ENCODE measurements at places on chromosomes 5 and 9.

DNA sequence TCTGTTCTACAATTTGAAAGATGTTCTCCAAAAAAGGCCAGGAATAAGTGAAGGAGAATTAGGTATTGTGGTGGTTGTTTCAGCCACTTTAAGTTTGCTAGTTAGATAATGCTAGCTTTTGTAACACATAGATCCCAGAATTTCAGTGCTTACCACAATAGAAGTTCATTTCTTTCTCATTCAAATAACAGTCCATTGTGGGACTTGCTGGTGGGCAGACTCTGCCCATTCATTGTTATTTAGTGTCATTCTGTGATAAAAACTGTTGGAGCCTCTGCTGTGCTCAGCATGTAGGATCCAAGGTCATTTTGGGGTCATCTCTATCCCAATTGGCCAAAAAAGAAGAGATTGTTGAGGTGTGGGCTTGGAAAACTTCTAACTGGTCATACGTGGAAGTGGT is 106.8 kb downstream of the CCDC192 start:
- DNase-seq, result no peak

GRCh38 chr9:7963026-7963425 is 163.4 kb upstream of the DMAC1 start:
- no peak for DNase-seq

GRCh38 chr5:118637947-118638670 is 350.2 kb downstream of the DTWD2 start:
- no peak for DNase-seq

DNA sequence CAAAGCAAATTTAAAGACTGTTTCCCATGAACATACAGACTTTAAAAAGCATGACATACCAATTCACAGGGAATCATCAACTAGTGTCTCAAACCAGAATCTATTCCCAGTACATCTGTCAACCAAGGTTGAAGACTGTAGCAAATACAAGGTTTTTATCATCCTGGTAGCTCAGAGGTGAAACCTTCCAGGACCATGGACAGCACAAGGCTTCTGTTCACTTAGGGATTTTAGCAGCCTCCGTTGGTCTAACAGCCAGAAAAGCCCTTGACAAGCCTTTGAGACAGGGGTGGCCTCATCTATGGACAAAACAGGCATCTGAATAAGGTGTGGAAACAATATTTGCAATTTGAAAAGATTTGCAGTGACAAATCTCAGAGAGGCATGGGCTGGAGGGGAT is 119.0 kb downstream of the TRIM32 start:
- DNase-seq, result no peak

DNA sequence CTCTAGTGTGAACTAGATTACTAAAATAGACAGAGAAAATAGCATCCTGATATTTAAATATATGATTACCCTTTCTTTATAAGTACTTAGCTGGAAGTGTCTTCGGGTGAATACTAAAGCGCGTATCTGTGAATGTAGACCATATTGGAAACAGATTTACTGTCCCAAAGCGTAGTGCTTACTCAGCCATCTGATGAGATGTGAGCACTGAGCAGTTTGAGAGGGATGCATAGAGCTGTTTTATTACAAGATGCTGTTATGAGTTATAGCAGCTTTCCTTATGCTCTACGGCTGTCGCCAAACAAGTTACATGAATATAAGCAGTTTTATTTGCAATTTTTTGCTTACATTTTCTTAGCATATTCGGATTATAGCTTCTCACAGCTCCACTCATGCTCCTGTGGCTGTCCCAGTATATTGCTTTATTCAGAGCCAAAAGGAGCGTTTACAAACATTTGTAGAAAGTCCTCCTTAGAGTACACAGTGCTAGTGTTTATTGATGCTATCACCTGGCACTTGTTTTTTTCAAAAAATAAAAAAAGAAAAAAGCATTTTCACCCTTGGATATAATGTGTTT is 981.4 kb upstream of the WWC1 start:
- no peak for DNase-seq

DNA sequence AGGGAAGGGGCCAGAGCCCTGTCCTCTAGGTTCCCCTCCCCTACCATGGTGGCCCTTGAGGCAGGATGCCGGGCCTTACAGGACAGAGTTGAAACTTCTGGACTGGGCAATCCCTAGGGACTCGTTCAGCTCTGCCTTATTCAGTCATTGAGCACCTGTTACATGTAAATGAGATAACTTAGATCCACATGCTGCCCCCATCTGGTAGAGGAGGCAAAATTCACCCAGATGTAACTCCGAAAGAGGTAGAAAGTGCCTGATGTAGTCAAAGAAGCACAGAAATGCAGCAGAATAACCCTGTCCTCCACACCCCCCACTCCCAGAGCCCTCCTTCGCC is 1.5 kb downstream of the GGTA1 start:
- peak; percentile 4 for DNase-seq

- no peak for DNase-seq
Observed at GRCh38 chr5:98492258-98492657, 281.2 kb upstream of the RGMB start.

- no peak for DNase-seq
Observed at GRCh38 chr5:97543166-97543565, 360.1 kb upstream of the RIOK2 start.

GRCh38 chr9:100575006-100575405 is 2.9 kb upstream of the CAVIN4 start:
- no peak for DNase-seq

DNA sequence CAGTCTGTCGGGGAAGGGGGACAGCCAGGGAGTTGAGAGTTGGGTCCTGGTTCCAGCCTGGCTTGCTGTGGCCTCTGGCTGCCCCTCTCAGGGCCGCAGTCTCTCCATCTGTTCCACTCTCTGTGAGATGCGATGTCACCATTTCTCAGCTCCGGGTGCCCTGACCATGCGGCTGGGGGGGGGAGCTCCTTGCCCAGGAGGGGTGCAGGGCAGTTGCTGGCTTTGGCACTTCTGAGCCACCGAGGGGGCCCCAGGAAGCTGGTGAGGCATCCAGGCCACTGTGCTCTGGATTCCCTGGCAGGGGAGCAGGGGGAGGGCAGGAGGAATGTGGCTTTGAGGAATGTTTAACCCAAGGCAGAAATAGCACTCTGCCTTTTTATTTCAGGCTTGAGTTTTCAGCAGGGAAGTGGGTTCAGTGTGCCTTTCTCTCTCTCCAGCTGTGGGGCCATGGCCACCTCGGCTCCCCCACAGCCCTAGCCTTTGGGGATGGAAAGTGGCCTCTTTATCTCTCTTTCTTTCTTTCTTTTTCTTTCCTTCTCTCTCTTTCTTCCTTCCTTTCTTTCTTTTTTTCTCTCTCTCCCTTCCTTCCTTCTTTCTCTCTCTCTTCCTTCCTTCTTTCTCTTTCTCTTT is 11.0 kb downstream of the NCS1 start:
- no peak for DNase-seq

- no peak for DNase-seq
Observed at GRCh38 chr9:98538626-98539031, 170.1 kb downstream of the GABBR2 start.

DNA sequence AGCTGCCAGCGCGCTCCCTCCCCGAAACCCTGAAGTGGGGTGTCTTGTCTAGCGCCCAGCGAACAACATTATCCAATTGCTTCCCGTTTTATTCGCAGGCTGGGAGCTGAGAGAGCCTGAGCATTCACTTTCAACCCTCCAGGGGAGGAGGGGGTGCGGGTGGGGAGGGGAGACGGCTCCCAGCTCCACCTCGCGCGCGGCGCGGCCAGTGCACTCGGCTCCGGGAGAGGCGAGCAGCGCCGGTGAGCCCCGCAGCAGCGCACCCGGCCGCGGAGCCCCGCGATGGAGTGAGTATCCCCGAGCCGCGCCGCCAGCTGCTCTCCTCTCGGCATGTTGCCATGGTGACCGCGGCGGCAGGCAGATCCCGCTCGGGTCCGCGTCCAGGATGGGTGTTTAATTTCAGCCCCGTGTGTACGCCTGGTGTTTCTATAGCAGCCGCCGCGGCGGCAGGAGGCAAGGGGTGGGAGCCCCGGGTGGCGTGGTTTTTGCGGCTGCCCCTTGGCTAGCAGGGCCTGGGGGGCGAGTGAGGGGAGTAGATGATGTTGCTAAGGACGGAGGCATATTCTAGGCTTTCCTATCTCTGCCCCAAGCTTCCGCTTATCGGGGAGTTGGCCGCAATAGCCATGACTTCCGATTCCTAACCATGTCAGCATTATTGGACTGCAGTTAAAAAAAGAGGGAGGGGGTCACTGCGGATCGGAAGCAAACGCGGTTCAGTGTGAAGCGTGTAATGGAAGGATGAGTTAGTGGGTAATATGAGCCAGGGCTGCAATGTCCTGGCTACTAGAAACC is 139.2 kb upstream of the PALM2AKAP2 start:
- no peak for DNase-seq
